ENCODE measurements at places on chromosomes 1 and 21.
A peak's percentile ranks its signal among the peaks of the same experiment; 100 is the strongest.

GRCh38 chr1:28538286-28538685 is 14.6 kb upstream of the TRNAU1AP start:
- DNase-seq = no peak

GRCh38 chr1:191460234-191460633 is 698.0 kb upstream of the RGS18 start:
- DNase-seq = no peak

DNA sequence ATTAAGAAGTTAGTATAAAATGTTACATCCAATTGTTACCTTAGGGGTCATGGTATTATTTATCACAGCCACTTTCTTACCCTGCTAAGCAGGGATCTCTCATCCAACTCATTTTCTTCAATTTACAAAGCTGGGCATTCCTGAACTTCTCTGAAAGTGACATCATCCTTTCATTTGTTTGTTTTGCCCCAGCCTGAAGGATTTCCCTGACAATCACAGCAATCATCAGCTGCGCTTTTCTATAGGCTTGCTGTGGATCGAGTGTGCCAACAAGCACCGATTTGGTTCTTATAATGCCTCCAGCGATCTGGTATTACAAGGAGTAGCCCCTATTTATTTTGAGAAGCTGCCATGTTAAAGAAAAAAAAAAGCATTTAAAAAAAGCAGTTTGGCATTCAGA is 240.2 kb downstream of the USH2A start:
- peak; percentile 76 for DNase-seq

DNA sequence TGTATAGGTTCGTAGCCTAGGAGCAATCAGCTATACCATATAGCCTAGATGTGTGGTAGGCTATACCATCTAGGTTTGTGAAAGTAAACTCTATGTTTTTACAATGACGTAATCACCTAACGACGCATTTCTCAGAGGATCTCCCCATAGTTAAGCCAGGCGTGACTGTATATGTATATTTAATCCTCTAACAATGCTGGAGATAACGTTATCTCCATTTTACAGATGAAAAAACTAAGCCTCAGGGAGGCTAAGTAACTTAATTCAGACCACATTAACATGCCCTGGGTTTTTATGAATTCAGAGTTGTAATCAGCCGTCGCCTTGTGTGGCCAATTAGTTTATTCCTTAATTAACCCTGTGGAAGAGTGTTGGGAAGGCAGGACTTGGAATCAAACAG is 107.7 kb upstream of the PLXNA2 start:
- DNase-seq = no peak

DNA sequence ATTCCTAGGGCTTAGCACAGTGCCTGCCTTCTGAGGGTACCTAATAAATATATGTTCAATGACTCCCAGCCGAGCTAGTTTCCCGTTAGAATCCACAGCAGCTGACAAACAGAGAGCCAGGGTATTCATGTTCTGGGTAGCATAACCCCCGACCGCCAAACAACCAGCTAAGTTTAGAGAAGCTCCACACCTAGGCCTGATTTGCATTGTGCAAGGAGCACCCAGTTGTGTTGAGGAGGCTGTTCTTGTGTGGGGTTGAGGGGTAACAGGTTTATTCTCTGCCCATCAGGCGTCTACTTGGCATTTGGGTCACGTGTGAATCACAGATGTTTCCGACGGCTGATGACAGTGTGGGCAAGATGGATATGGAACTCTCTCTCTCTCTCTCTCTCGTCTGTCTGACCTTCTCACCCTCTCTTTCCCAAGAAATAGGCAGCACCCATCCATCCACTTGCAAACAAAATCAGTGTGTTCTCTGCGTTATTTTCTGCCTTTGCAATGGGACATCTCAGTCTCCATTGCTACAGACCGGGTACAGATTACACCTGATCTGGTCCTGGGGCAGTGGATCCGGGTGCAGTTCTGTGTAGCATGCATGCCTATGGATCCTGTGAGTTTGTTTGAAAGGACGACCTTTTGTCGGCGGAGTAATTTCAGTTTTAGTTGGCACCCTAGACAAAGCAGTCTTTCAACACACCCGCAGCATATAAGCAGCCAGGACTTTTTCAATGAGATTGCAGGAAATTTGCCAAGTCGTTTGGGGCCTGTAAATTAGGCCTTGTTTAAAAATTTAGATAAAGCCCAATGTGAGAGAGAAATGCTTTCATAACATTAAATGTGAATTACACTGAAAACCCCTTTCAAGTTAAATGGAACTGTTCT is 29.4 kb downstream of the KAZN start:
- DNase-seq = no peak
